ENCODE measurements at places on chromosomes 16 and 17.

GRCh38 chr16:55037046-55037445 is 106.4 kb downstream of the IRX5 start:
- DNase-seq: no peak

- no peak for DNase-seq
These were observed 27.3 kb upstream of the ITGA2B start for GRCh38 chr17:44416558-44417289.

DNA sequence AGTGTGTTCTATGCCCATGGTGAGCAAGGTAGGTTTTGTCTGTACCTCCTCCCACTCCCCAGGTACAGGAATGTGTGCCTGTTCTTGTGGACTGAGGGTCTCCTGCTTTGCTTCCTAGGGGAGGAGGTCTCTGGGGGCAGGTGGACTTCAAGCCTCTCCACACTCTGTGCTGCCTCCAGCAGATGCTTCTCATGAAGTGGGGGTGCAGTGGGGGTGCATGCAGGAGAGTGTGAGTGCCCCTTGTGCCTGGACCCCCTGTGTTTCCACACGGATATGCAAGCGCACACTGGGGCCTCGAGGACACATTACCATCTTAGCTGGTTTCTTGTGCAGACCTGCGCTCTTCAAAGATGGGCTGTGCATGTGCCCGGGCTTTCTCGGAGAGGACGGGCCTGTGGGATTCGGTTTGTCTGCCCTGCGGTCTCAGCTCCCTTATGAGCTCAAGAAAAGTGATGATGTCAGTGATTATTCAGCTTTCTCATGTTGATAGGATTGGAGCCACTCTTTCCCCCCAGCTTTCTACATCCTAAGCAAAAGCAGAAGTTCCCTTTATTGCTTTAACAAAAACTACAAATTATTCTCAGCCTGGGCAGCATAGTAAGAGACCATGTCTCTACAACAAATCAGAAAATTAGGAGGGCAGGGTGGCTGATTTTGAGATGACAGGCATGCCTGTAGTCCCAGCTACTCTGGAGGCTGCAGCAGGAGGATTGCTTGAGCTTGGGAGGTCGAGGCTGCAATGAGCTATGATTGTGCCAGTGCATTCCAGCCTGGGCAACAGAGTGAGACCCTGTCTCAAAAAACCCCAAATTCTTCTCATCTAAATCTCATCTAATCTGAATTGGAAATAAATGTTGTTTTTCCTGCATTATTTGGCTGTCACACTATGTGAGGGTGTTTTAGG is 86.8 kb downstream of the RPTOR start:
- DNase-seq: no peak

GRCh38 chr17:42554250-42555121 is 1.8 kb downstream of the HSD17B1 start:
- peak; percentile 83 for DNase-seq

DNA sequence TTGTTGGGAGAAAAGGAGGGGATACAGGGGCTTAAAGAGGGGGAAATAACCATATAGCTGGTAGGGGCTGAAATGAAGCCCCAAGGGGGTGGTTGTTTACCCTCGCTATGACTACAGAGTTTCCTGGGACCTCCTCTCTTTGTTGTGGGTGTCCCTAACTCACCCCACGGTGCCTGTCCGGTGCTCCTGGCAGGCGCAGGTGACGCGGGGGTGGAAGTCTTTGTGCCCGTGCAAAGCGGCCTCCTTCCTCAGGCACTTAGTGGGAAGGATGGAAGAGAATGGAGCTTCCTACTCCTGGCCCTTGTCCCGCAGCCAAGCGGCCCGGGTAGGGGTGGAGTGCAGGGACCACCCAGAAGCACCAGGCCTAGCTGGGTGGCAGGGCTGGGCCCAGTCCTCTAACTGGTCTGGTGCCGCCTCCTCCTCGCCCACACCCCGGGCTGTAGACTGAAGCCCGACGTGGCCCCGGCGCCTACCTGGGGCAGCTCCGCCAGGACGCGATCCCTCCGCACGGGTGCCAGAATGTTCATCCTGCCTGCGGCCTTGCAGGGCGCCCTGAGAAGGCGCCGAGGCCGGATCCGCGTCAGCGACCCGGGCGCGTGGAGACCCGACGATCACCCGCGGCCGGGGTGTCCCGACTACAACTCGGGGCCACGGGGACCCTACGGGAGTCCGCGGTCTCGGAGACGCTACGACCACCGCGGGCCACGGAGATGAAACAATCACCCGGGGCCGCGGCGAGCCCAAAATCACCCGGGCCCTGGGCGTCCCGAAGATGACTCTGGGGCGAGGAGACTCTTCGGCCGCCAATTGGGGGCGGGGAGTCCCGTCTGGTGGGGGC is 709 bp downstream of the RAB34 start:
- no peak for DNase-seq

GRCh38 chr16:16164243-16164642 is 59.1 kb downstream of the ABCC6 start:
- no peak for DNase-seq

DNA sequence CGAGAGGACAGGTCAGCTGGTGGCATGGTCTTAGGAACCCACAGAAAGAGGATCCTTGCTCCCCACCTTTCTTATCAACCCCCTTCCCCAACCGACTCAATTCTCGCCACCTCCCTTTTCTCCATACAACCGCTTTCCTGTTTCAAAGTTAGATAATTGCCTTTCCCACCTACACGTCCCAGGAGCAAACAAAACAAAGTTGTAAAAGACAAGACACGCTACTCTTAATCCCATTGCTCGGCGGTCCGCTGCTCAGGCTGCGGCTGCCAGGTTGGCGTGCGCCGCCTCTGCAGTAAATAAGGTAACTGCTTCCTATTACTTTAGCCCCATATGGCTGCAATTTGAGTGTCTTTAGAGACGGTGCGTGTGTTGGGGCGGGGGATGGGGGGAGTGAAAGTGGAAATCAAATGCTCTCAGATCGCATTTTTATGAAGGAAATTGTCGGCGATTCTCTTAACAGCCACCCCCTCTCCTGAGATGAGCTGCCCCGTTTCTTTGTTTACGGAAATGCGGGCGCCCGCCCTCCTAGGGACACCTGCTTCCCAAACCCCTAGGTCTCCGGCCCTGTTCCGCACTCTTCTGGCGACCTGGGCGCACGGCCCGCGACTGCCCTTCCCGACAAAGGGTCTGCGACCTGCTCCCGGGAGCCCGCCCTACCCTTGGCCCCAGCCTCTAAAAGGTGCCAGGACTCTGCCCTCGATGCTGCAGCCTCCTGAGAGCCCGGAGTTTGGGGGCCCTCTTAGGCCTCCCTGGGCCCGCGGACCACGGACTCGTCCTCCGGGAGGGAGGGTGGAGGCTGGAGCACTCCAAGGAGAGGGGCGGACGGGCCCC is 3.7 kb upstream of the CBX8 start:
- DNase-seq: no peak

- DNase-seq: no peak
These were observed 57.4 kb downstream of the PLCG2 start for GRCh38 chr16:81836279-81837054.

DNA sequence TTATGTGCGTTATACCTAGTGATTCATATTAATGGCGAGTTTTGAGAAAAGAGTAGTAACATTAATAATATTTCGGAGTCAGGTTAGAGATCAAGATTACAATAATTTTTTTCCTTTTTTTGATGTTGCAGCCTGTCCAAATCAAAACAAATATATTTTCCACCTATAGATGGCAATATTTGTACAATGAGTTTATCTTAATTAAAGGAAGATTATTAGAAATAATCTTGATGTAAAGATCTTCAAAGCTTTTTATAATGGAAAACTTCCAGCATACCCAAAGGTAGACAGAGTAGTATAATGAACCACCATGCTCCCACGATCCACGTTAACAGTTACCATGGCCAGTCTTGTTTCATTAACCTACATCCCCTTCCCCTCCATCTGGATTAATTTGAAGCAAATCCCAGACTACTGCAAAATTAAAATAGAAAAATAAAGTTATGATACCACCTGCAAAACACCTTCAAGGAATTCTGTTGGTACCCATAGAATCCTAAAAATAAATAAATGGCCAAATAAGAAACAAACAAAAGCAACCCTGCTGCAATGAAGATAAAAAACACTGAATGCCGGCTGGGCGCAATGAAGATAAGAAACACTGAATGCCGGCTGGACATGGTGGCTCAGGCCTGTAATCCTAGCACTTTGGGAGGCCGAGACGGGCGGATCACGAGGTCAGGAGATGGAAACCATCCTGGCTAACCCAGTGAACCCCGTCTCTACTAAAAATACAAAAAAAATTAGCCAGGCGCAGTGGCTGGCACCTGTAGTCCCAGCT is 46.5 kb upstream of the GINS3 start:
- DNase-seq: no peak

- DNase-seq: no peak
These were observed 45.1 kb downstream of the RGS9 start for GRCh38 chr17:65182233-65182632.

GRCh38 chr17:47618410-47618809 is 31.3 kb upstream of the KPNB1 start:
- no peak for DNase-seq

GRCh38 chr16:49399594-49400364 is 26.2 kb downstream of the C16orf78 start:
- no peak for DNase-seq

DNA sequence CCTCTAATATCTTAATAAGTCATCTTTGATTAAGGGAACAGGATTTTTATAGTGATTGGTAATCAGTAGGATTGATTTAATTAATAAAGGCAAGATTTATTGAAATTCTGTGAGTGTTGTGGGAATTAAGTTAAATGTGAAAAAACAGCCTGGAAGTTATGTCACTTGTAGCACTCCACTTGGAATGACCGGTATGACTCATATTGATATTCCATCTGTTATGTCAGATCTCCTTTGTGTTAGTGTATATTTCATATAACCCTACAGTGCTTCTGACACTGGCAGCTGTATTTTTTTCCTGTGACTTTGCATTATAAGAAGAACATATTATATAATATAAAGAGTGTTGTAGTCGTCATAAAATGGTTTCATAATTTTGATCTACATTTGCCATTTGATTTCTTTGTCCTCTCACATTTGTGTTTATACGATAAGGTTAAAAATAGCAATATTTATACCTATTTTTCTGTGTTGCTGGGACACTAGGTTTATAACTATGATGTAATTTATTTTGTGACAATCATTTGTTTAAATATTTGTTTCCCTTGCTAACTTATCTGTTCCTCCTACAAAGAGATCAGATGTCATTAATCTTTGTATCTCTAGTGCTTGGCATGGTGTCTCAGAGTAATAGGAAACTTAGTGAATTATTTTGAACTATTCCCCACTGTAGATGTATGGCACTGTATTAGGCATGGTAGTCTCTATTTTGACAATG is 249.0 kb downstream of the BCAS3 start:
- no peak for DNase-seq

DNA sequence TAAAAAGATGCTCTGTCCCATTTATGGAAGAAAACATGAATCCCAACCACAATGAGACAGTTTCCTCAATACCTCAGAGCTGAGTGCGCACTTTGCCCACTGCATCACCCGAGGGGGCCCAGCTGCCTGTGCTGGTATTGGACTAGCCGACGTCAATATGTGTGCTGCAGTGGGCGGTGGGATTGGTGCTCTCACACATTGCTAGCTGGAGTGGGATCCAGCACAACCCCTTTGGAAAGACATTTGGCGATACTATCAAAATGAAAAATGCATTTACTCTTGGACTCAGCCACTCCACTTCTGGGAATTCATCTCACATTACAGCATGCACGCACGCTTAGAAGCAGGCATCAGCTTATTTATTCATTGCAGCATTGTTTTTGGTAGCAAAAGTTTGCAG is 289.2 kb upstream of the FOXF1 start:
- DNase-seq: no peak

DNA sequence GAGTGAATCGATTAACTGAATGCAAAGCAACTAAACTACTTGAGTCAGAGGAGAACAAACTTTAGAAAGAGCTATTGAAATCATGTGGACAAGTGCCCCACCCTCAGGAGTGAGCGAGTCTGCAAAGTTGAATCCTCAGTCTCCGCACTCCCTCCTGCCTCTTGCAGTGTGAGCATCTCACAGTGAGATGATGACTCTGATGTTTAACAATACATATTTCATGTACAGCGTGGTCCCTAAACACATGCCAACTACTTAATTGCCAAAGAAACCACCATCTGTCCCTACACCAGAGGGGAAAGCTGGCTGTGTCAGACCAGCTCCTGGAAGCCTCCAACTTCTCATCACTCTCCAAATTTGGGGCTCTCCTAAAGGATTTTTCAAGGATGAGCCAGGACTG is 31.2 kb downstream of the PIMREG start:
- DNase-seq: no peak

GRCh38 chr17:48427598-48427997 is 2.4 kb downstream of the SKAP1 start:
- no peak for DNase-seq

DNA sequence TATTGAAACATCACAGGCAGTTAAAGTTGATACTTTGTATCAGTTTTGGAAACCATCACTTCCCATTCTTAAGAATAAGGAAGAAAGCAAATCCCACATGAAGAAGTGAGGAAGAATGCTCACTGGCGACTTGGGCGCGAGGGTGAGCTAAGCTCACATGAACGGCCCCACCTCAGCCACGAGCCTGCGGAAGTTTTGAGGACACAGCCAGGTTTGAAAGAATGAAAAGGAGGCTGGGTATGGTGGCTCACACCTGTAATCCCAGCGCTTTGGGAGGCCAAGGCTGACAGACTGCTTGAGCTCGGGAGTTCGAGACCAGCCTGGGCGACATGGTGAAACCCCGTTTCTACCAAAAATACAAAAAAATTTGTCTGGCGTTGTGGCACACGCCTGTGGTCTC is 110.3 kb upstream of the CHMP6 start:
- no peak for DNase-seq

- DNase-seq: no peak
These were observed 34.8 kb downstream of the ADGRG5 start for GRCh38 chr16:57577214-57577613.

DNA sequence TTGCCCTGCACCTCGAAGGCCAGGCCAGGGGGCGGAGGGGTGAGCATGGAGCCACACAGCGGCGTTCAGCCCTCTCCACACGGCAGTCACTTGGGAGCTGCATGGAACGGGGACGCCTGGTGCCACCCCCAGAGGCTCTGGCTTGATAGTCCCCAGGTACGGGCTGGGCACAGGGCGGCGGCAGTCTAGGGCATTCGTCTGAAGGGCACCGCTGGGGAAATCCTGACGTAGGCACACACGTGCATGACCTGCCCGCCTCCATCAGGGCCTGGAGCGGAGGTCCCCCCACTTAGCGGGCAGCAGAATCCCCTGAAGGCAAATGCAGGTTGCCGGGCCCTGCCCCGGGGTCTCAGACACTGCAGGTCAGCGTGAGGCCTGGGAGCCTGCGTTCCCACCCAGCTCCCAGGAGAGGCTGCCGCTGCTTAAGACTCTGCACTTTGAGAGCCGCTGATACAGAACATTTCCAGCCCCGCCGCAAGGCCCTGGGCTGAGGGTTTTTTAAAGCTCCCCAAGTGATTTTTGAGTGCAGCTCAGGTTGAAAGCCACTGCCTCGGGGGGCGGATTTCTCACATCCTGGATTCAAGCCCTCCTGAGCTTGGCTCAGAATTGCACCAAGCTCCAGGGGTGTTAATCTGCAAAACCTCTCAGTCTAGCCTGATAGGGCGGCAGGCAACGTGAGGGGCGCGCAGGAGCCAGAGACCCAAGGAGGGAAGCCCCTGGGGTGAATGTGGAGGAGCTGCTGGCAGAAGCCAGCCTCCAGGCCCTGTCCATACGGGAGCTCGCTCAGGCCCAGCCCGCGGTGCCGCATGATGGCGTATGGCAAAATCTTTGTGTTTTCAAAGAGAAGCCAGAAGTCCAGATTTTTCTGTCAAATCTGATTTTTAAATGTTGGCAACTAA is 182.3 kb upstream of the GSE1 start:
- DNase-seq: no peak

Data from HuH-7.5 (cell line).